Gastrocnemius medialis (tissue), 4 donors: ENCODE measurements at places on chromosomes 12 and 14.

- no peak for DNase-seq
Measured at GRCh38 chr12:131055596-131056233, 102.0 kb downstream of the ADGRD1 start.

DNA sequence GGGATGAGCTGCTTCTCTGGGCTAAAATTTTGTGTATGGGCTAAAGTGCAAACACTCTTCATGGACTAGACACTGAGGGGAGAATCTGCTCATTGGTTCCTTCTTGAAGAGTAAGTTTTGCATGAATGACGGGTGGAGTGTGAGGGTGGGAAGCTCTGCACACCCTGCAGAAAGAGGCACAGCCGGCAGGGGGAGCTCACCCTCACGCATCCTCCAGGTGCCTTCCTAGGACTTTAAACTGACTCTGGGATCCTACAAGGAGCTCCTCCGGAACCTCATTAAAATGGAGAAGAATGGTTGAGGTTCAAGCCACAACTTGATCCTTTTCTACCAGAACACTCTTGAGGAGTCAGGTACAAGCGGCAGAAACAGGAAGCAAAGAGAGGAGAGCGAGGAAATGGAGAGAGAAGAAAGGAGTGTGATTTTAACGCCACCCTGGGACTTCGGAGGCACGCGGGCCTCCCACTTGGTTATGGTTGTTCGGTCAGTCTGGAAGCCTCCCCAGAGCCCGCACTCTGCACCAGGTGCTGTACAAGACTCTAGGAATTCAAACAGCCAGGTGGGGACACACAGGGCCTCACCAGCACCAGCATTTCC lies 87.5 kb downstream of the SETD3 start:
- DNase-seq = no peak

GRCh38 chr14:20712904-20713303 lies 24.3 kb downstream of the ANG start:
- no peak for DNase-seq

DNA sequence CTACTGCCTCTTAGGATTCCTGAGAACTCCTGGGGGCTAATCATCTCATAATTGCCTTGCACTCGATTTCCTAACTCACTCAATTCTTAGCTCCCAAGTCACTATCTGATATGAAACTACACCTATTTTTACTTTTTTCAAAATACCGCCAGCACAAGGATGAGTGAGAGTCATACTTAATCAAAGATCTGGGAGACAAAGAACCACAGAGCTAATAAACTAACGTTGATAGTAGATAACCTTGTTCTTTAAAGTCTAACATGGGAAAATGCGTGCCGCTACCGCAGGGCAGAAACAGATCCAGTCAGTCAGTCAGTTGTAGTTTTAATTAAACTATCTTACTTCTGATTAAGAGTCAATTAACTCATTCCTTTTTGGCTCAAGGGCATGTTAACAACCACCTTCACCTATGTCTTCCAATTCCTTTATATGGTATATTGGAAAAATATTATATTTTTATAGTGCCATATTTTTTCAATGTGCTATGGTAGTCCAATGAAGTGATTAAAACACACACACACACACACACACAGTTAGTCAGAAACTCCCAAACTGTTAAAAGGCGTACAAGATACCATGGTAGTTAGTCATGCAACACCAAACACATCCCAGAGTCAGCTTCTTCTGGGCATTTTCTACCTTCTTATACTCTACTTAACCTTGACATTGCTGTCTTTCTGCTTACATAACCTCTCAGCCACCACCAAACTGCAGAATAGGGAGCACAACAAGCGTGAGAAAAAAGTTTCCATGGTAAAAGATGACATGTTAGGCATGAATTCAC lies 114.0 kb downstream of the KLHL28 start:
- DNase-seq = no peak

DNA sequence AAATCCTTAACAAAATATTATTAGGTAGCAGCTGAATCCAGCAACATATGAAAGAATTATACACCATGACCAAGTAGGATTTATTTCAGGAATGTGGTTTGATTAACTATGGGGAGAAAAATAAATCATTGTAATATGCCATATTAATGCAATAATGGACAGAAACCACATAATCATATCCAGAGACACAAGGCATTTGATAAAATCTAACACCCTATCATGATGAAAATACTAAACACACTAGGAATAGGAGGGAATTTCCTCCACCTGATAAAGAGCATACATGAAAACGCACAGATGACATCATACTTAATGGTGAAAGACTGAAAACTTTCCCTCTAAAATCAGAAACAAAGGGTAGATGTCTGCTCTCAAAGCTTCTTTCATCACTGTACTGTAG lies 238.9 kb downstream of the PHLDA1 start:
- no peak for DNase-seq

DNA sequence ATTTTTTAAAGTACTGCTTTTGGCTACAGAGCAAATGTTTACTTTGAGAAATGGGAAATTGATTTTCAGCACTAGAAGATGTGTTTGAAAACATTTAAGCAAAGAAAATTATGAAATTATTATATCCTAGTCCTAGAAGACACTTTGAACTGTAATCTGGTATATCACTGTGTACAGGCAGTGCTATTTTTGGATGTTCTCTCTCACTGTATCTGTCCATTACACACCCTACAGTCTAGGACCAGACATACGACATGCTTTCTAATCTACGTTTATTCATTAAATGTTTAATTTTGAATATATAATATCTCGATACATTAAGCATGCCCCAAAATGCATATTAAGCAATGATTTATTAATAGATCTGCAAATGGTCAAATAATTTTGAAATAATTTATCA lies 82.5 kb downstream of the ST8SIA1 start:
- no peak for DNase-seq

GRCh38 chr14:63840981-63841380 lies 11.8 kb upstream of the SYNE2 start:
- no peak for DNase-seq

DNA sequence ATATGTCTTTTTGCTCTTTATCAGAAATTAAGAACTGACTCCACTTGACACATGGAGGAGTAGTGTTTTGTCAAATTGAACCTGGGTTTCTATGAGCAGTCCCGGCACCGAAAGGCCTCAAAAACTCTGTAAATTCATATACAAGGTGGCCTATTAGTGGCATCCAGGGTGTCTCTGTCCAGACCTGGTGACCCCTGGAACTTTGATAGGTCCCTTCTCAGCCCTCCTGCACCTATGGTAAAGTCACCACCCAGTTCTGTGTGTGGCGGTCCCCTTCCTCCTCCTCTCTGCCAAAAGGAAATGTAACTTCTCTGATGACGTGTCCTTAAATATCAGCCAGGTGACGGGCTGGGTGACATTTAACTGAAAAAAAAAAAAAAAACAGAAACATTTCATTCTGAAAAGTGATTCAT lies 204.0 kb upstream of the FOXN3 start:
- DNase-seq = no peak

DNA sequence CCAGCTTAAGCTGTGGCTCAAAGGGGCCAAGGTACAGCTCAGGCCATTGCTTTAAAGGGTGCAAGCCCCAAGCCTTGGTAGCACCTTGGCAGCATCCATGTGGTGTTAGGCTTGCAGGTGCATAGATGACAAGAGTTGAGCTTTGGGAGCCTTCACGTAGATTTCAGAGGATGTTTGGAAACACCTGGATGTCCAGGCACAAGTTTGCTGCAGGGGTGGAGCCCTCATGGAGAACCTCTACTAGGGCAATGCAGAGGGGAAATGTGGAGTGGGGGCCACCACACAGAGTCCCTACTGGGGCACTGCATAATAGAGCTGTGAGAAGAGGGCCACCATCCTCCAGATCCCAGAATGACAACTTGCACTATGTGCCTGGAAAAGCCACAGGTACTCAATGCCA lies 37.9 kb downstream of the GLIPR1L2 start:
- no peak for DNase-seq

GRCh38 chr12:103538397-103538796 lies 42.6 kb upstream of the C12orf42 start:
- DNase-seq = no peak

DNA sequence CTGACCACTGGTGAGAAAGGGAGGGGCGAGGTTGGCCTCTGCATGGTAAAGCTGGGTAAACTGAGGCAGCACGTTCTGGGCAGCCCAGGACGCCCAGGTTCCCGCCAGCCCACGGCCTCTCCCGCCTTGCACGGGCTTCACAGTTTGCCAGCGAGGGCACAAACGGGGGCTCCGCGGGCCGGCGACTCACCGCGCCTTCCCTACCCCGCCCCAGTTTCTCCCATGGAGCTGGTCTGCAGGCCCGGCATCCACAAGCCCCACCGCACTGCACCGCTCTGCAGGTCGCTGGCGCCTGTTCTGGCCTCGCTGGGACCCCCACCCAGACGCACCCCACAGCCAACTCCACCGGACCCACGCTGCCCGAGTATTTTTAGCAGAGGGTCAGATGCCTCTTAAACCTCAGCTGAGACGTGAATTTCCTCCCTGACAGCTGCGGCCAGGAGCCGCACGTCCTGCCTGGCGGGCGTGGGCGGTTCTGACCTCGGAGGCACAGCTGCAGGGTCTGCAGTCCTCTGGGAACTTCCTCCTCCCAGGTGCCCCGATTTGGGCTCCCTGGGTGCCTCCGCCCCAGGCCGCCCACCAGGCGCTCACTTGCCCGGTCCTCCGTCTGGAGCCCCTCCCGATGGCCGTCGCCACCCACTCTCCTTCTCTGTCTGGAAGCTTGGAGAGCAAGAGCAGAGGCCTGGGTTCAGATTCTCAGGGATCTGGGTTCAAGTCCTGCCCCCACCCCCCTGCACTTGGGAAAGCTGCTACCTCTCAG lies 29.5 kb upstream of the INF2 start:
- no peak for DNase-seq

GRCh38 chr14:24473211-24473610 lies 30.6 kb upstream of the SDR39U1 start:
- no peak for DNase-seq

DNA sequence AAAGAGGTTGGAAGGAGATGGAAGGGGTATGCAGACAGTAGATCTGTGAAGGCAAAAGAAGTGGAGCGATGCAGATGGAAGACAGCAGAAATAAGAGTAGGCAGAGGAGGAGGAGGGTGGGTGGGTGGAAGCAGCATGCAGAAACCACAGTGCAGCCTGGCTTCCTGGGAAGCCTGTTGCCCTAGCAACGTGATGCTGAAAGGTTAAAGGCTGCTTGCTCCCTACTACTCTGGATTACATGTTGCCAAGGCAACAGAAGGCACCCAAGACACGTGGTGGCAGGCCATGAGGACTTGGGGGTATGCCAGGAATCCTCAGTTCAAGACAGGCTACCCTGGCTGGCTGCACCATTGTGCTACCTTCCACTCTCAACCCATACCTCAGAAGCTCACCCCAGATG lies 129.6 kb downstream of the GRIN2B start:
- DNase-seq = no peak

DNA sequence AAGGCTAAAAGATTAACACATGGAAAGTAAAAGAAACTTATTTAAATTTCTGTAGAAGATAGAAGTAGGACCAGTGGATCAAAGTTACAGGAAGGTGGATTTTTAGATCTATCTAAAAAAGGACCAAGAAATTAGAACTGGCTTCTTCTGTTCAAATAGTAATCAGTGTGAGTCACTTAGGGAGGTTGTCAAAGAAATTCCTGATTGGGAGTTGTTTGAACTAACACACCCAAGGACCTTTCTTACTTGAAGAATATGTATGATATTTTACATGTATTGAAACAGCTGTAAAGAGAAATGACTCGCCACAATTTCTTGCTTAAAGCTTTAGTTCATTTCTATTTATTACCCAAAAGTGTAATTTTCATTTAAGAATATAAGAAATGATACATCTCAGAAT lies 256.9 kb downstream of the RAD51B start:
- DNase-seq = no peak

DNA sequence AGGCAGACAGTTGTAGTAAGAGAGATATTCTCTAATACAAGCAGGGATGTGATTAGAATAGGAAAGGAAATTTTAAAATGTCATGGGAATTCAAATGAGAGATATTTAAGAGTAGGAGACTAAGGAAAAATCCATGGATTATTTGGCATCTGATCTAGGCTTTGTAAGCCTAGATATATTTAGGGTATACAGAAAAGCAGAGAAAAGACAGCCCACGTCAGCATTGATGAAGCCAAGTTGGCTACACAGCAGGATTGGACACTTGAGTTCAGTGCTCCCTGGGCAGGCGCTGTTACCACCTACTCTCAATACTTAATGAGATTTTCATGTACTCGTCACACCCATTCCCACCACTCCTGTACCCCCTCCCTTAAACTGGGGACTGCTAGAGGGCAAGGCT lies 1.7 kb upstream of the KCNJ8 start:
- no peak for DNase-seq
